ENCODE measurements at places on chromosomes 3 and 15.
A peak's percentile ranks its signal among the peaks of the same experiment; 100 is the strongest.

GRCh38 chr15:74835312-74835823, 7.6 kb downstream of the ULK3 start:
- DNase-seq, result peak; percentile 83

DNA sequence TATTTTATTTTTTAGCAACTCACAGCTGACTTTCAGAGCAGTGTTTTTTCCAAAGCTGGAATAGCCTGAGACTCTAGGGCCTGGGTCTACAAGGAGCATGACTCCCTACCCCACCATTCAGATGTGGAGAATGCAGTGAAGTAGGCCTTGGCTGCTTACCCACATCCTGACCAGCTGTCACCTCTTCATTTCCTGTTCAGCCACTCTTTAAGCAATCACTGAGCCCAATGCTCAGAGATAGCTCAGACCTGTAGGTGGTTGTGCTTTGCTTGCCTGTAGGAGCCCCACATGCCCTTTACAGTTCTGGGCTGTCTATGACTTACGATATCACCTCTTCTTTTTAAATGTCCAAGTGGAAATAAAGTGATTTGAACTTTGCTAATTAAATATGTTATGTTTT, 148.1 kb downstream of the NEK11 start:
- no peak for DNase-seq

GRCh38 chr3:50323614-50324199, 1.2 kb upstream of the HYAL2 start:
- DNase-seq, result no peak

DNA sequence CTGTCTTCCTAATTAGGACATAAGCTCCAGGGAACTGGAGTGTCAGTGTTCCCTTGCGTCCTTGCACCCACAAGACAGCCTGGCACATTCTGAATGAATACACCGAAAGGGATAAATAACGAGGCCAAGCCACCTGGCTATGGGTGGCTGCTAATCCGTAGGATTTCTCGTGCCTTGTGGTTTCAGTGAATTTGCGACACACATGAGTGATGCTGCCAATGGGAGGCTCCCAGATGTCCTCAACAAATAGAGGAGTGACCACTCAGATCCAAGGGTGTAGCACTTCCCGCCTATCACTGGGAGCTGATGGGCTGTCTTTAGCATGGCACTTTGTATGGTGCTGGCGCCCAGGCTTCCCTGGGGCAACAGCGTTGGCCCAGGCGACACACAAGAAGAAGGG, 43.4 kb downstream of the APBA2 start:
- no peak for DNase-seq

DNA sequence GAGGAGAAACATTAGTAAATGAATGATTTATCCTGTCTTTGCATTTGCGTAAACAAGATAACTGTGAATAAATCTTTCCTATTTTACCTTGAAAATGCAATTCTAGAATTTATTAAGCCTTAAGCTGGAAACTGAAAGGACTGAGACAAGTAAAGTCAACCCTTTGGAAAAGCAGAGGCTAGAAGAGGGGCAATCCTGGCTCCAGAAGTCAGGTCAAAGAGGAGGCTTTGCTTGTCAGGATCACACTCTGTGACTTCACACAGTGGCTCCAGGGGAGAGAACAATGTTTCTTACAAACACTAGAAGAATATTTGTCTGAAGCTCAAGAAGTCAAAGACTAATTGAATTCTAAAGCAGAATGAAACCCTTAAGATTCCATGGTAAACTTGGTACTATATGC, 530.4 kb downstream of the NAALADL2 start:
- DNase-seq, result no peak

GRCh38 chr15:94792196-94792595, 560.8 kb downstream of the MCTP2 start:
- DNase-seq, result no peak

- no peak for DNase-seq
These were observed 21.3 kb upstream of the ACAD9 start for GRCh38 chr3:128858167-128858566.
